Muscle of leg (tissue), 16 donors: ENCODE measurements at places on chromosomes 16 and 17. TPM values are rescaled to one million over a fixed set of nuclear protein-coding genes. Genes with fewer than 3 reads are reported as not detected.

ACTG1 gene
- 810 TPM for total RNA-seq

CCR7 gene
- total RNA-seq = 0.09 TPM

PRR15L gene
- not detected for total RNA-seq

GRCh38 chr17:7046127-7046724 lies 2.3 kb upstream of the SLC16A11 start:
- H3K4me3 ChIP-seq = no peak overlapping the region
- no peak overlapping the region for H3K27ac ChIP-seq
- H3K4me1 ChIP-seq = peaks cover 21% of the 10 kb centered on the region
- peaks cover 75% of the 10 kb centered on the region for H3K27me3 ChIP-seq
- DNase-seq = no peak

GRCh38 chr17:67633751-67634211 lies 84.0 kb upstream of the NOL11 start:
- peak overlapping the region; percentile 47 for H3K27ac ChIP-seq
- no peaks in the 10 kb centered on the region for H3K27me3 ChIP-seq
- H3K4me1 ChIP-seq = peaks cover 17% of the 10 kb centered on the region
- H3K4me3 ChIP-seq = no peak overlapping the region

GRCh38 chr16:22220069-22220440 lies 14.0 kb downstream of the EEF2K start:
- H3K4me1 ChIP-seq = peaks cover 48% of the 10 kb centered on the region
- no peaks in the 10 kb centered on the region for H3K27me3 ChIP-seq
- H3K36me3 ChIP-seq = peaks cover 6% of the 10 kb centered on the region
- H3K4me3 ChIP-seq = no peak overlapping the region

GRCh38 chr16:85171759-85172454 lies 59.6 kb upstream of the CIBAR2 start:
- H3K27me3 ChIP-seq = peaks cover 7% of the 10 kb centered on the region
- H3K4me3 ChIP-seq = peak overlapping the region; percentile 51
- H3K27ac ChIP-seq = peak overlapping the region; percentile 70
- H3K4me1 ChIP-seq = peaks cover 88% of the 10 kb centered on the region

SLC5A10 gene
- total RNA-seq = not detected

- no peak overlapping the region for H3K27ac ChIP-seq
- H3K36me3 ChIP-seq = no peaks in the 10 kb centered on the region
- H3K27me3 ChIP-seq = no peaks in the 10 kb centered on the region
- no peak overlapping the region for H3K4me3 ChIP-seq
- H3K4me1 ChIP-seq = no peaks in the 10 kb centered on the region
Observed at GRCh38 chr16:62079236-62079635, 43.0 kb upstream of the CDH8 start.

DNA sequence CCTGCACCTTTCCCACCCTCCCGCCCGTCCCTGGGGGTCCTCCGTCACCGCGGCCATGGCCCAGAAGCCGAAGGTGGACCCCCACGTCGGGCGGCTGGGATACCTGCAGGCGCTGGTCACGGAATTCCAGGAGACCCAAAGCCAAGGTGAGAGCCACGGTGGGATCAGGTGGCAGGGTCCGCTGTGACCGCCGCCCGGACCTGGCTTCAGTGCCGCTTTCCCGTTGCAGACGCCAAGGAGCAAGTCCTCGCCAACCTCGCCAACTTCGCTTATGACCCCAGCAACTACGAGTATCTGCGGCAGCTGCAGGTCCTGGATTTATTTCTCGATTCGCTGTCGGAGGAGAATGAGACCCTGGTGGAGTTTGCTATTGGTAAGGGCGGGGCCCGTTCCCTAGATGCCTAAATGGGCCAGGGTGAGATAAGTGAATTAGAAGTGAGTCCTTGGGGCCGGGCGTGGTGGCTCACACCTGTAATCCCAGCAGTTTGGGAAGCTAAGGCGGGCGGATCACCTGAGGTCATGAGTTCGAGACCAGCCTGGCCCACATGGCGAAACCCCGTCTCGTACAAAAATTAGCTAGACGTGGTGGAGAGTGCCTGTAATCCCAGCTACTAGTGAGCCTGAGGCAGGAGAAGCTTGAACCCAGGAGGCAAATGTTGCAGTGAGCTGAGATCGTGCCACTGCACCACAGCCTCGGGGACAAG lies 617 bp downstream of the ARMC7 start:
- H3K27ac ChIP-seq = no peak overlapping the region
- H3K27me3 ChIP-seq = peaks cover 7% of the 10 kb centered on the region
- H3K36me3 ChIP-seq = peaks cover 3% of the 10 kb centered on the region
- H3K4me1 ChIP-seq = peaks cover 32% of the 10 kb centered on the region

GRCh38 chr17:57016764-57017116 lies 38.8 kb downstream of the SCPEP1 start:
- no peak for DNase-seq
- H3K27me3 ChIP-seq = peaks cover 3% of the 10 kb centered on the region
- H3K4me3 ChIP-seq = no peak overlapping the region
- no peaks in the 10 kb centered on the region for H3K4me1 ChIP-seq
- no peaks in the 10 kb centered on the region for H3K36me3 ChIP-seq
